ENCODE measurements at places on chromosomes 13 and 19.

DNA sequence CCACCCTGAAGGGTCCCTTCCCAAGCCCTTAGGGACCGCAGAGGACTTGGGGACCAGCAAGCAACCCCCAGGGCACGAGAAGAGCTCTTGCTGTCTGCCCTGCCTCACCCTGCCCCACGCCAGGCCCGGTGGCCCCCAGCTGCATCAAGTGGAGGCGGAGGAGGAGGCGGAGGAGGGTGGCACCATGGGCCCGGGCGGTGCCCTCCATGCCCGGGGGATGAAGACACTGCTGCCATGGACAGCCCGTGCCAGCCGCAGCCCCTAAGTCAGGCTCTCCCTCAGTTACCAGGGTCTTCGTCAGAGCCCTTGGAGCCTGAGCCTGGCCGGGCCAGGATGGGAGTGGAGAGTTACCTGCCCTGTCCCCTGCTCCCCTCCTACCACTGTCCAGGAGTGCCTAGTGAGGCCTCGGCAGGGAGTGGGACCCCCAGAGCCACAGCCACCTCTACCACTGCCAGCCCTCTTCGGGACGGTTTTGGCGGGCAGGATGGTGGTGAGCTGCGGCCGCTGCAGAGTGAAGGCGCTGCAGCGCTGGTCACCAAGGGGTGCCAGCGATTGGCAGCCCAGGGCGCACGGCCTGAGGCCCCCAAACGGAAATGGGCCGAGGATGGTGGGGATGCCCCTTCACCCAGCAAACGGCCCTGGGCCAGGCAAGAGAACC, 1.5 kb downstream of the EGLN2 start:
- DNase-seq = no peak

GRCh38 chr19:7968796-7969554, 25.5 kb upstream of the TIMM44 start:
- no peak for DNase-seq

GRCh38 chr13:45707516-45708100, 5.5 kb downstream of the CBY2 start:
- no peak for DNase-seq

DNA sequence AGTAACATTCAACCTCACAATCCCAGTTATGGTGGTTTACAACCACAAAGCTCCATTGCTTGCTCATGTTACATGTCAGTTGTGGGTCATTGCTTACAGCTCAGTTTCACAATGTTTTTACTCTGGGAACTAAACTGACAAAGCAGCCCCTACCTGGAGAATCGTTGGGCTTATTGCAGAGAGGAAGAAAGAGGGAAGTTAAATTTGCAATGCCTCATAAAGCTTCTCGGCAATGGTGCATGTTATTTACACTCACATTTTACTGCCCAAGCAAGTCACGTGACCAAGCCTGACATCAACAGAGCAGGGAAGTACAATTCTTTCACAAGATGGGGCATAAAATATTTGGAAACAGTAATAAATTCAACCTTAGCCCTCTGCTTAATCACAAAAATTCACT, 441.6 kb downstream of the TDRD3 start:
- DNase-seq = no peak
